ENCODE measurements at places on chromosomes 2 and 18. TPM values are rescaled to one million over a fixed set of nuclear protein-coding genes. Genes with fewer than 3 reads are reported as not detected.

Gene EVX2
- total RNA-seq, result not detected

Gene MC2R
- total RNA-seq, result not detected

Gene CASP10
- 50.4 TPM for total RNA-seq

Gene GPR45
- total RNA-seq, result not detected

Gene UNC80
- not detected for total RNA-seq

Gene ST6GAL2
- total RNA-seq, result not detected

Gene NDC80
- 24.3 TPM for total RNA-seq

Gene CYP20A1
- 48.0 TPM for total RNA-seq

Gene ANTXR1
- total RNA-seq, result 8.8 TPM

Gene CROCC2
- total RNA-seq, result not detected

Gene EGR4
- total RNA-seq, result not detected

Gene KCNJ3
- total RNA-seq, result not detected

Gene NCKAP5
- 0.39 TPM for total RNA-seq

Gene NBEAL1
- 24.5 TPM for total RNA-seq

Gene TXNDC9
- 82.5 TPM for total RNA-seq

Gene NUP35
- total RNA-seq, result 25.3 TPM

Gene CAB39
- total RNA-seq, result 78.2 TPM

Gene MAPK4
- total RNA-seq, result not detected

Gene DSG1
- not detected for total RNA-seq

Gene DCDC2C
- total RNA-seq, result not detected

Gene SULT1C2
- total RNA-seq, result not detected

Gene FSIP2
- total RNA-seq, result 0.07 TPM

Gene PIKFYVE
- 31.8 TPM for total RNA-seq

Gene UGT1A10
- total RNA-seq, result not detected

Gene ALLC
- not detected for total RNA-seq

Gene BUB1
- 101 TPM for total RNA-seq

Gene NFATC1
- total RNA-seq, result 4.5 TPM

All from pulmonary artery endothelial cell (primary cell).